ENCODE measurements at places on chromosomes 12 and 14.

GRCh38 chr12:13609894-13610679 is 371.3 kb downstream of the GRIN2B start:
- no peak for DNase-seq

GRCh38 chr14:76089575-76089974 is 62.1 kb upstream of the GPATCH2L start:
- no peak for DNase-seq

DNA sequence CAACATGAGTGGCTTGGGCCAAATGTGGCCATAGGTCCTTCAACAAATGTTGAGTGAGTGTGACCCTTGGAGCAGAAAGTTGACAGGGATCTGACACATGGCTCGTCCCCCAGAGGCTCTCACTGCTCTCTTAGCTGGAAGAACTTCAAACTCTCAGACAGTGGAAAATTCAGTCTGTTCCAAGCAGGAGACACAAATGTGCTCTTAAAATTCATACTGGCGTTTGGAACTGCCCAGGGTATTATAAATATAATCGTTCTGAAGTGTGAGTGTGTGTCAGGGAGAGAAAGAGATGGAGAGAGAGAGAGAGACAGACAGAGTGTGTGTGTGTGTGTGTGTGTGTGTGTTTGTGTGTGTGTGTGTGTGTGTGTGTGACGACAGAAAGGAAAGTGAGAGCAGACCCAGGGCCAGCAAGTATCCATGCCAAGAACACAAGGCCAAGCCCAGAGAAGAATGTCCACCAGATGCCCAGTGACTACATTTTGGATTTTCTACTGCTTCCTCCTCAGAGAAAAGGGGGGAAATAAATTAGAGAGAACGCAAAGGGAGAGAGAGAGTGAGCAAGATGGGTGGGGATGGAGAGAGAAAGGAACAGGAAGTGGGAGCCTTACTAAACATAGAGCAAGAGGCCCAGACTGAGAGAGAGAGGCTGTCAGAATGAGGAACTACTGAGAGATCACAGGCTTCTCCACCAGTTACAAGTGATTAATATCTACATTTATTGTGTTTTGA is 193.6 kb upstream of the NUDT4 start:
- no peak for DNase-seq

GRCh38 chr12:25655702-25656101 is 102.6 kb upstream of the LMNTD1 start:
- no peak for DNase-seq

DNA sequence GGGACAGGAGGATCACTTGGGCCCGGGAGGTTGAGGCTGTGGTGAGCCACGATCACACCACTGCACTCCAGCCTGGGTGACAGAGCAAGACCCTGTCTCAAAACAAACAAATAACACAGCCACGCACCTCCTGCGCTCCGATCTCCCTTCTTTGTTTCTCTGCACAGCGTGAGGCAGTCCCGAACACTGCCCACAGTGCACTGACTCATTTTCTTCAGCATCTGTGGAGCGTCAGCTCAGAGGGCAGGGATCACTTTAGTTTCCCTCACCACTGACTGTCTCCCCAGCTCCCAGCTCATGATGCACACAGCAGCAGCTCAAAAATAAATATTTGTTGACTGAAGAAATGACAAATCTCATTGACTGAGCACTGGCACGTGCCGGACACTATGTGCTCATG is 883 bp upstream of the MYL2 start:
- DNase-seq = no peak

- no peak for DNase-seq
Observed at GRCh38 chr14:91100102-91100501, 13.8 kb upstream of the DGLUCY start.

DNA sequence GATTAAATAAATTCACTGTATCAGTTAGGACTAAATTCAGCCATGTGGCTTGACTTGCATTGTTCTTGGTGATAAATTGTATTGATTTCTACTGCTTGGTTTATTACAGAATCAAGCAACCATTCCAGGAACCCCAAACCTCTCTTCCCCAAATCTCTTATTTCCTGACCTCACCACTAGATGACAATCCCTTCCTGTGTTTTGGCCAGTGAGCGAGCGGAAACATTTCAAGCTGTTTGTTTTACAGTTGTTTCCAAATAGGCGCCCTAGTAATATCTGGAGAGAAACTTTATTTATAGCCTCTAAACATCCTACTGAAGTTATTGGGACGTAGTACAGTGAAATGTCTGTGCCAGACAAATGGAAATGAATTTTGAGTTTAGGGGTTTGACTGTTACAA is 161.1 kb downstream of the SNAPC1 start:
- DNase-seq = no peak

- DNase-seq = no peak
Observed at GRCh38 chr14:91377700-91378652, 39.6 kb downstream of the CCDC88C start.

- DNase-seq = no peak
Observed at GRCh38 chr12:93661021-93661420, 16.2 kb upstream of the CRADD start.

GRCh38 chr14:50978888-50979287 is 34.6 kb upstream of the PYGL start:
- DNase-seq = no peak

DNA sequence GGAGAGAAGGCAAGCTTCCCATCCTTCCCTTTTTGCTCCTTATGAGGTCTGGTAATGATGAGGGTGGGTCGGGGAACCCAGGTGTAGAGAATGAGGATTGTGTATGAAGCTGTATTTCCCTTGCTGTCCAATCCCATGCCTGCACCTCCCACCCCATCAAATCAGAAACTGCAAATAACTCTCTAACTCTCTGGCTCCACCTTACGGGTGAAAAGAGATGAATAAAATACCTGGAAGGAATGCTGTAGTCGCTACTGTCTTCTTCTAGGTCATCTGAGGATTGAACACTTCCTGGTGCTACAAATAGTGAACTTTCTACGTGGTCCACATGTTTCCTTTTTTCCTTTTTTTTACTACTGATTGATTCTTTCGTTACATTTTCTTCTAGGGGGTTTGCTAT is 38.9 kb upstream of the DICER1 start:
- no peak for DNase-seq

DNA sequence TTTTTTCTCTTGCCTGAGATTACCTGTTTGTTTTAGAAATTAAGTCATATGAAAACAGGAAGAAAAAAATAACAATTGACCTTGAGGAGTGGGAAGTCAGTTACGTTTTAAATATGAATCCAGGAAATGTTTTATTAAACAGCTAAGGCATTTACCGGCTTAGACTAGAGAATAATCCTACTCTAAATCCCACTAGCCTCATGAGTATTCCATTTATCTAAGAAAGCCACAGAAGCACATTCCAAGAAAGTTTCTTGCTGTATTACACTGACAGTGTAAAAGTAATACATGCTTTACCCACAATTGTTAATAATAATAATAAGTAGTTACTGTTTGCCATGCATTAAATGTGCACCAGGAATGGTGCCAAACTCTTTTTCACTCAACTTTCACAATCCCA is 90.9 kb downstream of the BMP4 start:
- no peak for DNase-seq

- DNase-seq = no peak
Observed at GRCh38 chr12:80941916-80942315, 4.2 kb upstream of the LIN7A start.

DNA sequence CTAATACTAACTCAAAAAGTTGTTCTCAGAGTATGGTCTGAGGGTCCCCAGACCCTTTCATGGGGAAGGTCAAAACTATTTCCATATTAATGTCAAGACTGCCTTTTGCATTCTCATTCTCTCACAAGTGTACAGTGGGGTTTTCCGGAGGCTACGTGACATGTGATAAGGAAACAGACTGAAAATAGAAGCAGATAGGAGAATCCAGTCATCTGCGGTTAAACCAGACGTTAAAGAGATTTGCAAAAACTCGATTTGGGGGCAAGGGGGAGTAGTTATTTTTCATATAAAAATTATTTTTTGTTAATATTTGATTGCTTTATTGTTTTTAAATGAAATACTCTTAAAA is 1.0 kb upstream of the NAP1L1 start:
- DNase-seq = no peak

GRCh38 chr14:98259881-98260280 is 1012.1 kb downstream of the BCL11B start:
- no peak for DNase-seq

DNA sequence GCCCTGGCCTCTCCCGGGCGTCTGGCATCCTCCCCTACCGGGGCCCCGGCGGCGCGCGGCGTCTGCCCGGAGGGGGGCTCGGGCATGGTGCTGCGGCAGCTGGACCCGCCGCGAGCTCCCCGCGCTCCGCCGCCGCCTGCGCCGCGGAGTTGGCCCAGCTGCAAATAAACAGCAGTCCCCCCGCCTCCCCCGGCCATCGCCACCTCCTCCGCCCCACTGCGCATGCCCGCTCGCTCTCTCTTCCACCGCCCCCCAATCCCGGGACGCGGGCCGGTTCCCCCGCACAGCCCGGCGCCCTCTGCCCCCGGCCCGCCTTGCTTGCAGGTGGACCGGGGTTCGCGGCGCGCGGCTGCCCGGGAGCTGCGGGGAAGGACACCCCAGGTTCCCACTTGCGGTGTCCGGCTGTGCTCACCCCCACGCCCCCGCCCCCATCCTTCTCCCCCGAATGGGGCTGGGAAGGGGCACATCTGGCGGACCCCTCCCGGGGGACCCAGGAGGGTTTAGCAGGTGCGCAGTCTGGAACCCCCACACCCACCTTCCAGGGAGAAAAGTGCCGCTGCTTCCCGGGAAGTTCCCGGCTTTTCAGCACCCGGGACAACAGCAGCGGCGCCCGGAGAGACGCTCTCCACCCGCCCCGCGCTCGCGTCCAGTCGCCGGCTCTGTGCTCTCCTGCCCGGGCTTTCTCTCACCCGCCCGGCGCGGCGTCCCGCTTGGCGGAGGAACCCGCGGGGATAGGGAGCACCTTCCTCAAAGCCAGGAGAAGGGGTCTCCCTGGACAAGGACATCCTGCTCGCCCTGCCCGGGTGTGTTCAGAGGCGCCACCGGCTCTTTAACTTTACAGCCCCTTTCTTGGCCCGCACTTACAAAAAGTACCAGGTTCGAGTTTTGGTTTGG is at the start of gene TMTC1:
TMTC1 (minus strand) TSS at position 170 of the 894 bp plus-strand sequence. CDS start 191 bp downstream, outside the sequence.
- no peak for DNase-seq

- DNase-seq = no peak
Observed at GRCh38 chr12:106331599-106331998, 25.9 kb upstream of the POLR3B start.

GRCh38 chr14:86442135-86442534 is 912.2 kb downstream of the FLRT2 start:
- no peak for DNase-seq

DNA sequence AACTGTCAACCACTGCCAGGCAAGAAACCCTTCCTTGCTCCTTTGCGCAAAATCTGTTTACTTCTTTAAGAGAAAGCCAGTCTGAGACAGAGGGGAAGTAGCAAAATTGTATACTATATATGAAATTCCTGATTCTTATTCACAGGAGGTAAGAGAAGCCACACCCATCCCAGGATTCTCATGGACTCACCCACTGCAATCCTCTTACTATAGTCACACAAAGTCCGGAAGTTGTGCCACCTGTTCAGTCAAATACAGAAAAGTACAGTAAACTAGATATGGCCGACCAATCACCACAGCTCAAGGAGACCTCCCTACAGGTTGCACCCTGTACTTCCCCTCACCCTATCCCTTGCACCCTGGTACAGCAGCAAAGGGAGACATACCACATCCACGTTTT is 2.9 kb downstream of the PRMT5 start:
- no peak for DNase-seq

GRCh38 chr14:104218361-104219180 is 80.2 kb downstream of the KIF26A start:
- DNase-seq = no peak

DNA sequence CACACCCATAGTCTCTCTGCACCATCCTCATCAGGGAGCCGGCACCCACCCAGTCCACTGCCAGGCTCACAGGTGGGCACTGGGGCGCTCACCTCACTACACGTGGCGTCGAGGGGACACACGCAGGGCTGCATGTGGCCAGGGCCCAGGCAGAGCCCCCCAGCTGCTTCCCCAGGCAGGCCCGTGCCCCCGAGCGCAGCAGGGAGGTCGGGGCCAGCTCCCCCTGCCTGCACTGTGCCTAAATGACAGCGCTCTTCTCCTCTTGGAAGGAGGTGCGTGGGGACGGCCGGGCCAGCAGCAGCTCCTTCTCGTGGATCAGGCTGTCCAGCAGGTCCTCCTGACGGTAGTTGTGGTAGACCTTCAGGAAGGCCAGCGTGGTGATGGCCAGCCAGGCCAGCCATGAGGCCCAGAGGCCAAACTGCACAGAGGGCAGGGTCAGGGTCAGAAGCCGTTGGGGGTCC is 11.3 kb downstream of the TMEM179 start:
- DNase-seq = no peak

DNA sequence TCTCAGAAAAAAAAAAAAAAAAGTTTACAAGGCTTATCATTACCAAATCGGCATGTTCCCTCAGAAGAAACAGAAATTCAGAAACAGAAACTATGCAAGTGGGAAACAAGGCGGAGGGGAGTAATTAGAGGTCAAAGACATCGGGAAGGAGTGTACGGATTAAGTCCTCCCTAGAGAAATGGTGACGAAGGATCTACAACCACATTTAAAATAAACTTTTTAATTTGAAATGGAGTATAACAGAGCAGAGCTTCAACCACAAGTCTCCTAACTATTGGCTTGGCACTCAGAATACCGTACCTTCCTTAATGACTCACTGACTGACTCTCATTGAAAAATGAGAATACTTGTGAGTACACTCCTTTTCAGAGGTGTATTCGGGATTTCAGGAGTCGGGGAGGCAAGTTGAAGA is 908 bp downstream of the ENTPD5 start:
- no peak for DNase-seq

DNA sequence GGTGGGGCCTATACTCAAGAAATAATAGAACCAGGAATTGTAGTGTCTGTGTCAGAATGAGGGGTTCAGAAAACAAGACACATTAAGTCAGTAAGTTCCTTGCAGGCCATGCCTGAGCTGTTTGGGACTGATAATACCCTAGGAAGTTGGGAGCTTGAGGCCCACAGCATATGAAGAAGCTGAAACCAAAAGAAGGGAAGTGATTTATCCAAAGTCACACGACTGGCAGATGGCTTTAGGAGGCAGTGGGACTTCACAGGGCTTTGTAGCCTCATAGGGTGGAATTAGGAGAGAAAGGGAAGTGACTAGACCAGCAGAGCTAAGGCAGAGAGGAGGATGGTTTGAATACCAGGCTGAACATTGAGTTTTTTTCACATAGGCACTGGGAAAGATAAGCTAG is 56.6 kb upstream of the SRSF5 start:
- DNase-seq = no peak

DNA sequence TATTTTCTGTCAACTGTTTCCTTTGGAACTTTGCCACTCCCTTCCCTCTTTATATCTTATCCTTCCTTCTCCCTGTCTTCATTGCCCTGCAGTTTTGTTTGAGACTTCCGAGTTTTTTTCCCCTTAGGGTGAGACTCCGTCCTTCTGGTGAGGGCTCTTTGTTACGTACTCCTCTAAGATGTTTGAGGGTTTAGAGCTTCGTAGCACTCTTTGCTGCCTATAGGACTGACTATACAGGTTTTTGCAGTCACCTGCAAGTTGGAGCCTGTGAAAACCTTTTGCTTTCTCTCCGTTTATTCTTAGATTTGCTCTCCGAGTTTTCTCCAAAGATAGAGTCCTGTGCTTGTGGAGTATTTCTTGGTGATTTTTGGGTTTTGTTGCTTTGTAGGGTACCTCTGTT is 41.7 kb upstream of the MYRFL start:
- DNase-seq = no peak

- DNase-seq = no peak
Observed at GRCh38 chr12:38399711-38400206, 83.2 kb downstream of the ALG10B start.

Measured in stimulated activated CD8-positive, alpha-beta memory T cell treated with anti-CD3 and anti-CD28 coated beads, Interleukin-7, amount 100 ng/mL, for 24 hours (primary cell).